ENCODE measurements at places on chromosomes 2 and 18.

DNA sequence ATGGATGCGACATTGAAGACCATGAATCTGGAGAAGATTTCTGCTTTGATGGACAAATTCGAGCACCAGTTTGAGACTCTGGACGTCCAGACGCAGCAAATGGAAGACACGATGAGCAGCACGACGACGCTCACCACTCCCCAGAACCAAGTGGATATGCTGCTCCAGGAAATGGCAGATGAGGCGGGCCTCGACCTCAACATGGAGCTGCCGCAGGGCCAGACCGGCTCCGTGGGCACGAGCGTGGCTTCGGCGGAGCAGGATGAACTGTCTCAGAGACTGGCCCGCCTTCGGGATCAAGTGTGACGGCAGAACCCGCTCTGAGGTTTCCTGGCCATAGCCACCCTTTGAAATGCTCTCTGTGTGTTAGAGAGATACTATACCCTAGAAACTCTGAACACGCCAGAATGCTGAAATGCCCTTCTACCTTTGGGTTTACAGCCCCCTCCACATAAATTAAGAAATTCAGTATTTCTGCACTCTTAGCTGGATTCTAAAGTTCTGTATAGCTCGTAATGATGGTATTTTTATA, 659 bp downstream of the CHMP1B start:
- peak; percentile 47 for DNase-seq

- DNase-seq: no peak
Observed at GRCh38 chr2:6069381-6069780, 377.2 kb downstream of the SOX11 start.

DNA sequence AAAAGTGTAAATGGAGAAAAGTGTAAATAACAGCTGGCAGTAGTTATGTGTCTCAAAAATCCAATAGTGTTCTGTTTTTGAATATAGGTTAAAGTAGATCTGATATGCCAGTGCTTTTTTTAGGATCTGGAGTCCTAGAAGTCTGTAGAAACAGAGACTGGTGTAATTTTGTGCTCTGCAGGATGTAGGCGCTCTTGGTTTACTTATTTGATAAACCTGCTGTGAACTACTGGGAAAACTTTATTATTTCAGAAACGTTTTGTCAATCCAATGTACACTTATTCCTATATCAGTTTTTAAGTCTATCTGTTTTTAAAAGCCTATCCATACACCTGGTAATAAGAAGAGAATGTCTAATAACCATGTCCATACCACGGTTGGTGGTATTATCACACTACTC, 530.8 kb upstream of the ZNF804A start:
- DNase-seq: no peak

DNA sequence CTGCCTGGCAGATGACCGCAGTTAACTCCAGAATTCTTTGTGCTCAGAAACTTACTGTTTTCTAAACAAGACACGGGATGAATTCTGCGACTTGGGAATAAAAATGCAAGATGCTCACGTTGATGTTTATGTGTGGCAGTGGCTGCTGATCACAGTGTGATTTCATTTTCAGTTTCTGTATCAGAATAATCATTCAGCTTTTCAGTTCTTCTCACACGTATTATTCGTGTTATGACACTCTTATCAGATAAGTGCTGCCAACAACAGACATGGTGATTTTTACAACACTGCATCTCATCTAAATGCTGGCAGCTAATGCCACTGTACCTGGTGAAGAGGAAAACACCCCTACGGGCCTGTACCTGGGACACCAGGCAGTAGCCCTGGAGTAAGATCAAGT, 272.9 kb upstream of the REV1 start:
- DNase-seq: no peak

DNA sequence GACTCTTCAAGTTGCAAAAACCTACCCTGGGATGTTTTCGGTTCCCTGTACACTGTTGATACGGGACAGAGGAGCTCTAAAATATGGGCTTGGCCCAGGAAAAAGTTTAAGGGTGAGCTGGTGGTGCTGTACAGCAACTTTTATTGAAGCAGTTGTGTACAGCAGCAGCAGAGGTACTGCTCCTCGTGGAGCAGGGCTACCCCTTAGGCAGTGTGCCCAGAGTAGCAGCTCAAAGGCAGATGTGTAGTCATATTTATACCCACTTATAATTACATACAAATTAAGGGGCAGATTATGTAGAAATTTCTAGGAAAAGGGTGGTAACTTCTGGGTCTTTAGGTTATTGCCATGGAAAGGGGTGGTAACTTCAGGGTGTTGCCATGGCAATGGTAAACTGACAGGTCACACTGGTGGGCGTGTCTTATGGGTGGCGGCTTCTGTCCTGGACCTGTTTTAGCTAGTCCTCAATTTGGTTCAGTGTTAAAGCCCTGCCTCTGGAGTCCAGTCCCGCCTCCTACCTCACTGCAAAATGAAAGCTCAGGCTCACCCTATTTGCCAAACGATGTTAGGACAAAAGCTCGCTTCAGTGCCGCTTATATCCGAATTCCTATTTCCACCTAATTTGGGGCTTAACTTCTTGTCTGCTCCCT, 203.2 kb downstream of the ETAA1 start:
- DNase-seq: no peak

DNA sequence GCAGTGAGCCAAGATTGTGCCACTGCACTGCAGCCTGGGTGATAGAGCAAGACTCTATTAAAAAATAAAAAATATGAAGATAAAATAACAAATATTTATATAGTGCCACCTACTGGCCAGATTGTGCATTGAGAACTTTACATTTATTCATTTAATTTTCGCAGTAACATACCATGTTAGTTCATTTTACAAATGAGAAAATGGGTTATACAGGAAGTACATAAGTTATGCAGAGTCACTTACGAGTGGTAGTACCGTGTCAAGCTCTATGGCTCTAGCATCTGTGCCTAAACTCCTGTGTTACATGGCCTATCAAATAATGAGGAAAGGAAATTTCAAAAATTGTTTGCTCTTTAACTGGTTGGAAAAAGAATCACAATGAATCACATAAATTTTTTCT, 27.9 kb downstream of the RIF1 start:
- DNase-seq: no peak

DNA sequence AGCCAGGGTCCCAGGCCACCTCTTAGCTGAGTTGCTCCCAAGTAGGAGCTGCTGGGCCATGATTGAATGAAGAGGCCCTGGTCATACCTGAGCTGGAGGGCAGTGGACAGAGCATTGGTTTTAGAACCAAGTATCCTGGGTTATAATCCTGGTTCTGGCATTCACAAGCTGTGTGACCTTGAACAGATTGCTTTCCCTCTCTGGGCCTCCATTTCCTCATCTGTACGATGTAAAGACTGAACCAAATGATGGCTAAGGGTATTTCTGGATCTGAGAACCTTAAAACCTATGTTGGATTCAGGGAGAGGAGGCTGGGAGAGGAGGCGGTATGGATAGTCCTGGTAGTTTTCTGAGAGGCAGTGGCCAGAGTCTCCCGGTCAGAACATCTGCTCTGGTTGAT, 31.0 kb downstream of the KCNK3 start:
- DNase-seq: no peak

- no peak for DNase-seq
Observed at GRCh38 chr2:221563270-221563985, 8.7 kb downstream of the EPHA4 start.

GRCh38 chr18:45402485-45403056, 212.7 kb upstream of the SLC14A2 start:
- no peak for DNase-seq

DNA sequence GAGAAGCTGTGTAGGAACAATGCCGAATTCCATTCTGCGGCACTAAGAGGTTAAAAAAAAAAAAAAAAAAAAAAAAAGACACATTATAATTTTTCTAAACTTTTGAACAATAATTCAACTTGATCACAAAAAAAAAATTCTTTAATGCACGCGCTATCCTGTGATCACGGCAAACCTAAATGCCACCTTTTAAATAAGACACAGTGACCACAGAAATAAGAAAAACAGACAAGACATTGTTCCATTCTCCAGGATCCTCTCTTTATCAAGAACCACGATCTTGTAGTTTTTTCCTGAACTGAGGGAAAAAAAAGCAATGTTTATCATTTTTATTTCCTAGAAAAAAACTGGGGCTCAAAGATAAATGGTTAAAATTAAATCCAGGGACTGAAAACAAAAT, 9.4 kb downstream of the SUCLG1 start:
- DNase-seq: no peak

DNA sequence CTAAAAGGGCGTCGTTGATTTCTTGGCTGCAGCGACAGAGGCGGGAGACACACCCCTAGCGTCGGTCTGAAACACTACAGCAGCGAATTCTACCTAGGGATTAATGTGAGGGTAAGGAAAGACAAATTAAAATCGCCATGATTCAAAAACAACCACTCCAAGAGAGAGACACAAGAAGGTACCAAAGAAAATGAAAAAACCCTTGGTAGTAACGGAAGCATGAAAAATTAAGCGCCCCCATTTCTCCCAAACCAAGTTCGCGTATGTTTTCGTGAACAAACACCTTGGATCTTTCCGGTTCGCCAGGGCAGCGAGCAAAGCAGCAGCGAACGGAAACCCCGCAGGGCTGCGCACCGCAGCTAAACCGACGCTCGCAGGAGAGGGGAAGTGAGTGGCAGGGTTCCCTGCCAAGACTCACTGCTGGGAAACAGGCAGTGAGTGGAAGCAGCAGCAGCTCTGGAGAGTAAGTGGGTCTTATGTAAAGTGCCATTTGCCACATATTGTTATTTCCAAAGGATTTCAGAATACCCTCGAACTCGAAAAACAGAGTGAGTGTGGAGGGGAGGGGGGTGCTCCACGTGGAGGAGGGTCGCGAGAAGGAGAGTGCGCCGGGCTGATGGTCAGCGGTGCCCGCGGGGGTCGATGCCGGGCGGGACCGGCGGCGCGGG, 1.0 kb downstream of the PPP3R1 start:
- DNase-seq: peak; percentile 80

- no peak for DNase-seq
Observed at GRCh38 chr18:49834258-49834657, 20.9 kb upstream of the ACAA2 start.

GRCh38 chr2:164061129-164061746, 325.4 kb upstream of the FIGN start:
- no peak for DNase-seq
